ENCODE measurements at places on chromosomes 4 and X.

- no peak for DNase-seq
These were observed 78.6 kb downstream of the HAUS3 start for GRCh38 chr4:2163311-2163821.

DNA sequence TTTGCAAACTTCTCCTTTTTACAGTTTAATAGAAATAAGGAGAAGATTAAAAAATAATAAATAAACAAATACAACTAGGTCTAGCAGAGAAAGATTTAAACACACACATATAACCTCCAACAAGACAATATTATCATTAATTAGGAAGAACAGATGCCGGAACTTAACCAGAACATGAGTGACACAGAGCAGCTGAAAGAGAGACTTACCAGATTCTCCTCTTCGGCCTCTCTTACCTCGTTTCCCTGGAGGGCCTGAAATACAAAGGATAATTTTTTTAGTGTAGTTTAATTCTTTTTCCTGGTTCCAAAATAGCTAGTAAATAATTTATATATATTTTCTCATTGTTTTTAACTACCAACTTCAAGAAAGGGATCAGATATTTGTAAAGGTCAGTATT lies 252.5 kb downstream of the COL25A1 start:
- no peak for DNase-seq

DNA sequence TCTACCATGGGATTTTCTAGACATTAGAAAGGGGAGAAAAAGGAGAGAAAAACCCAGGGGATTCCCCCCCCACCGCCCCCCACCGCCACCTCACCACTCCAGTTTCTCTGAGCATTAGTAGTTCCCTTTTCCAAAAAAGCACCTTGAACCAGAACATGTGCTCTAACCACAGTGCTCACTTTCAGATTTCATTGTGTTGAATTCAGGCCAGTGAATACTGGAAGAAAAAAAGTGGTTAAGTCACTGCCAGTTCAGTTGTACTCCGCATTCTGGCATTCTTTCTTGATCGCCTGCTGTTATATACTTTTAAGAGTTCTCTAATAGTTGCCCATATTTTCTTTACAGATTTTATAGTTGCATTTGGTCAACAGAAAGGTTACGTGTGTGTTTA lies 40.9 kb downstream of the JADE3 start:
- no peak for DNase-seq

GRCh38 chrX:38085813-38086212 lies 79.5 kb downstream of the SYTL5 start:
- DNase-seq = no peak

GRCh38 chr4:176437756-176438155 lies 118.0 kb downstream of the SPCS3 start:
- DNase-seq = no peak

DNA sequence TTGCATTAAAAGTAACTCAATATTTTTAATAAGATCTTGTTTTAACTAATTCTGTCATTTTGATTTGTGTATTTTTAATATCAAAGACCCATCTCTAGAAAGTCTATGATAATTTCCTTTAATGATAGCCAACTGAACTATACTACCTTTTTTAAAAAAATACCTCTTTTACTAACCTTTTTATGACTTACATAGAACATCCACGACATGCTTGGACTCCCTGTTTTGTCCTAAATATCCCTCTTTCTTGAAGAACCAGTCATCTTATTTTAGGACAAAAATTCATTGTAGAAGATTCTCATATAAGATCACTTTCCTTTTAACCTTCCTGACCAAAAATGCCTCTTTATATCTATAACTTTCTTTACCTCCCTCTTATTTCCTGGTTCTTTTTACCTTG lies 76.8 kb upstream of the GC start:
- DNase-seq = no peak

DNA sequence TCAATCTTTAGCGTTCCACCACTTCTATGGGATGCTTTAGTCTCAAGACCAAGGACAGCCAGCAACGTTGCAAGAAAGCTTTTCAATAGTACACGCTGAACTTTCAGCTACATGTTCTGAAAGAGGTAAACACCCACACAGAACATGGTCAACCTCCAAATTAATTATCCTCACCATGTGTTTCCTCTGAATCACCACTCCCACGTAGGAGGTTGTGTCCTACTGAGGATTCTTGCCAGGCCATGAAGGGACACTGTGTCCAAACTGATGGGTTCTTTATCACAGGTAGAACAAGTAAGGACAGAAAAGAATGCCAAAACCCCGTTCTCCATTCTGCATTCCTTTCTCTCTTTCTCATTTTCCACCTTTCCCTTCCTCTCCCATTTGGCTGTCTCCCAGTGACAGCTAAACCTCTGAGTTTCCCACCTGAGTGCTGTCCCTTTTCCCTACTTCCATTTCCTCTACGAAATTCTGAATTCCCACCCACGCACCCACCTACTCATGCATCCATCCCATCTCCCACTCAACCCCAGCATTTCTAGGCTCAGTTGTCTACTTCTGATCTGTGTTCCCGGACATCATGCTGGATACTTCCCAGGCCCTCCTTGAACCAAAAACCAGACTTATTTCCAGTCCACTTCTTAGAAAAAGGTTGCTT lies 29.0 kb upstream of the GPM6B start:
- no peak for DNase-seq

GRCh38 chrX:45063319-45064095 lies 137.2 kb downstream of the DIPK2B start:
- DNase-seq = no peak

DNA sequence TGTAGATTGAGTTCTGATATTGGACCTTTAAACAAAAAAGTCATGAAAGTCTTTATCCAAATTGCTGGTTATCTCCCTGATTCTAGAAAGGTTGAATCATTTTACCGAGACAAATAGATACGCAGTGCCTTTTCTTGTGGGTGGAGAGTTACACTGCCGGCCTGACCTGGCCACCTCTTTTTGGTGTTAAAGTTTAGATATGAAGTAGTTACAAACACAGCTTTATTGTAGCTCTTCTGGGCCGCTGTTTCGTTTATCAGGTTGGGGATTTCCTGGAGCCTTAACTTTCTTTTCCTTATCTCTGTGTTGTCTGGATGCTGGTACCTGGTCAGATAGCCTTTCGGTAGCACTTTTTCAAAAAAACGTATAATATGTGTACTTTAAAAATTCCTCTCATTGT lies 31.0 kb downstream of the FNIP2 start:
- DNase-seq = no peak

- peak; percentile 13 for DNase-seq
These were observed 1.2 kb upstream of the TAPT1 start for GRCh38 chr4:16227462-16227868.

- DNase-seq = no peak
These were observed 26.9 kb downstream of the SLC2A9 start for GRCh38 chr4:9994246-9994847.

DNA sequence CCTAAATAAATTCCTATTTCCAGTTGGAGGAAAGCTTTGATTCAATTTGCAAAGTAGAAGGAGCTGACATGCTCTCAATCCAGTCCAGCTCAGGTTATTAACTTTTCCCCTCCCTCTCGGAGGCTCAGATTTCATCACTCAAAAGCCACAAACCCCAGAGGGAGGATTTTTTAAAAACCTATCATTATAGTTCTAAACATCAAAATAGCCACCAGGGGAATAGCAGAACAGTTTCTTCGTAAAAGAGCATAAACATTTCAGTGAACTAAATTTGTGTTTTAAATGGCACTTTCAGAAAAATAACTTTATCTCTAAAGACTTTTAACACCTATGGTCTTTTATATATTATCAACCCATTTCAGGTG lies 8.8 kb downstream of the GPRIN3 start:
- DNase-seq = peak; percentile 12

- DNase-seq = no peak
These were observed 190.5 kb upstream of the GALNTL6 start for GRCh38 chr4:171622729-171623128.

DNA sequence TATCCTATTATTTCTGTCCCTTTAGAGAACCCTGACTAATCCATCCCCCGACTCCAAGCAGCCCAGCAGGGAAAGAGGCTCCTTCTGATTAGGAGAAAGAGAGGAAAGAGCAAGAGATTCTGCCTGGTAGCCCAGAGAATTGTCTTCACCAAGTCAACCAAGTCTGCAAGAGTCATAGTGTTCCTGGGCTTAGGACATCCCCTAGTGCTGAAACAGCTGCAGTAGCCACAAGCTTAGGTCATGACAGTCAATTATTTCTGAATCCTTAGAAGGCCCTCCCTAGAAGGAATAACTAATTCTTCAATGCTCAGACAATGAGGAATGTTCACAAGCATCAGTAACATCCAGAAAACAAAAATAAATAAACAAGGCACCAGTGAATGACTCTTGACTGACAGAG lies 480.3 kb upstream of the GRIA3 start:
- DNase-seq = peak; percentile 21

DNA sequence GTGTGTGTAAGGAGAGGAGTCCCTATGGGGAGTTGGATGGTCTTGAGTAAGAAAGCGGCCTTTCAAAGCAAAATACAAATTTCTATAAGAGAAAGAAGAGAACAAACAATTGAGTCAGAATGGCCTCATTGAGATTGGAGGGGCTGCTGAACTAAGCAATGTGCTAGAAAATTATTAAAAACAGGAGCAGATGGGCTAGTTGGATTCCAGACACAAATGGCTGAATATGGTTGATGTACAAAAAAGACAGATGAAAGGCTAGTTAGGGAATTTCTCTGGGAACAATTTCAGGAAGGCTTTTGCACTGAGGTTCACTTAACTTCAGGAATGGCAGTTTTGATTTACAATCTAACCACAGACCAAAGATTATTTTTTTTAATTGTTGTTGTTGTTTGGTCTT lies 1806.8 kb upstream of the TENM3 start:
- DNase-seq = no peak

DNA sequence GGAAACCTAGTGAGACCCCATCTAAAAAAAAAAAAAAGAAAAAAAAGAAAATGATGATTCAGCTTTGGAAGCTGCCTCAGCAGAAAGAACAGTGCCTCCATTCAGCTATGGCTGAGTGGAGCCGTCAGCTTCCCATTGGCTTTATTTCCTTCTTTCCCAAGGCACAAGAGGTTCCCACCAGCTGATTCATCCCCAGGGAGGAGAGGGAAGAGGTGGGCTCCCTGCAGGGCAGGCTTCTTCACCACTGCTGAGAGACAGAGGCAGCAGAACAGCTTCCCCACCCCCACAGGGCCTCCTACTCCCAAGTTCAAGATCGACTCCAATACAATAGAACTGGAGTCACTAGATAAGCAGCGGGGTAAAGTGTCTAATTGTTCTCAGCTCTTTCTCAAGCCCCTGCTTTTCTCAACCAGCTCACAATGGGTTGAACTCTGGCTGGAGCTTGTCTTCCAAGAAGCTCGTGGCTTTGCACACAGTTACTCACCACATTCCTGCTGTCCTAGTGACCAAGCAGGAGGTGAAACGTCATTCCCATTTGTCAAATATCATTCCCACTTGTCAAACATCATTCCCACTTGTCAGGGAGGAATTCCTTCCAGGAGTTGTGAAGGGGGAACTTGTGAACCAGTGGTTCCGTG lies 47.8 kb downstream of the FHDC1 start:
- DNase-seq = peak; percentile 50

DNA sequence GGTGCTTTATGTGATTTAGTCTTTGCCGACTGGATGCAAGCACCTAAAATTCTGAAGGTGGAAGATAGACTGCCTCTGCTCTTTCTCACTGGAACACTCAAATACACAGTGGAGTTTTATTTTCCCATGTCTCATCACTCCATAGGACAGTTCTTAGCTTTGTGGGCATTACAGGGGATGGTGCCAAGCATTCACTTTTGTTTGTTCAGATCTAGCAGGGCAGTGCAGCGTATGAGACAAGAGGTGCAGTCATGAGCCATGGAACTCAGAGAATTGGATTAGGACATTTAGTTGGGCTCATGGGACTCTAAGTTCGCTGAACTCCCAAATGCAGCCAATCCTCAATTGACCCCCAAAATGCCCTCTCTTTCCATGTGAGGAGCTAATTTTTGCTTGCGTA lies 1136.9 kb upstream of the PRKX start:
- DNase-seq = no peak

- DNase-seq = no peak
These were observed 5.2 kb upstream of the IGBP1 start for GRCh38 chrX:70128071-70128470.

DNA sequence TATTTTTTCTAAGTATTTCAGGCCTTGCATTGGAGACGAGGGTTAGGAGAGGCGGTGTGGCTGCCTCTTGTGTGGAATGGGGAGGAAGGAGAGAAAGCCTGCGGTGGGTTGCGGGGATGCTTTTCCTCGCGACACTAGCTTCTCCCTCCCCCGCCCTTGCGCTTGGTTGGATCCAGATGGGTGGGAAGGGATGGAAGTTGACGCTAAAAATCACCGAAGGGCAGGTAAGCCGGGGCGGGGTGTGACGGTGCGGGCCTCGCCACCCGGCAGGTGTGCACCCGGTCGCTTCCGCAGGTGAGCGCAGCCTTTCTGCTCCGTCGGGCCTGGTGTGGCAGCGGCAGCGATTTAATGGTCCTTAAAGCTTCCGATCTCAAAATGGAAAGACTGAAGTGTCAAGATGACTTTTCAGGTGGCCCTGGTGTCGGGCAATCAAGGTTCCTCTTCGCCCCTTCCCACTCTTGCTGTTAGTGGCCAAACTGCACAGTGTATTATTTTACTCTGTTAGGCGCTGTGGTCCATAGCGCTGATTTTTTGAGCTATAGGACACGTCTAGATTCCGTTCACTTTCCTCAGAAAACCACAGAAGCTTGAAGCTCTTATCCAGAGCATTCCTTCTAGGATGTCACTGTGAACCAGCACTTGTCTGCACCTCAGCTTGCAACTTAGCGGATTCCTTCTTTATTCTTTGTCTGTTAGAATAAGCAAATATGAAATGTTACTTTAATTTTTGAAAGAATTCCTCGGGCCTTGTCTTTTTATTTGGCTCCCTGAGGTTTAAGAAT lies 765 bp downstream of the ENOPH1 start:
- DNase-seq = peak; percentile 45

DNA sequence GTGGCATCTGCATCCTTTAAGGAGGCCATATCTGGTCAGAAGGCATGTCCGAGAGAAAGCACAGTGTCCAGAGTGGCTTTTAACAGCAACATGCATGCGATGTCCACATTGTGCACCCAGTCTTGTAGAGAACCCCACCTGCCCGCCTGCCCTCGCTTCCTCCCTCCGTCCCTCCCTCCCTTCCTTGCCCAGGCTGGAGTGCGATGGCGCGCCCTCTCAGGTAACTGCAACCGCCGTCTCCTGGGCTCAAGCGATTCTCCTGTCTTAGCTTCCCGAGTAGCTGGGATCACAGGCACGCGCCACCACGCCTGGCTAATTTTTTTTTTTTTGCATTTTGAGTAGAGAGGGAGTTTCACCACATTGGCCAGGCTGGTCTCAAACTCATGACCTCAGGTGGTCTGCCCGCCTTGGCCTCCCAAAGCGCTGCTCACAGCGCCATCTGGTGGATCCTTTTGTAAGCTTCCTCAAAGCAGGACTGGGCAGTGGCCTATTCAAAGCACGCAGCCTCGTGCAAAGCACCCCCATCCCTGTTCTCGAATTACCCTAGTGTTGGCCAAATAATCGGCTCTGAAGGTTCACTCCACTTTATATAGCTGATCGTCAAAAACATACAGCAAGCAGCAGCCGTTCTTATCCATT lies 15.0 kb downstream of the BRCC3 start:
- peak; percentile 26 for DNase-seq

DNA sequence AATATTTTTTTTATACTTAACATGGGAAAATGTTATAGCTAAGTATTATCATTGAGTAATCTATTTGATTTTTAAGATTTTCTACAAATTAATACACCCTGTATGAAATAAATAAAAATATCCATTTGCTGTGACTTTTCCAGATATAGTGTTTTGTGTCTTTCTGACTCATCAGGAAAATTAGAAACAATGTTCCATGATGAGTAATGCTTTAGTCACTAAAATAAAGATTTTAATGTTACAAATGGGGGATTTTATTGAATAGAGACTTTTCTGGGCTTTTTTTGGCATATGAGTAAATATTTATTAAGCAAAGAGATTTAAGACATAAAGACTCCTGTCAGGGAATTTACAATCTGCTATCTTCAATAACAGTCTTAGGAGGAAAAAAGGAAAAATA lies 279.2 kb upstream of the NOCT start:
- DNase-seq = peak; percentile 37

Data from GM03348 (cell line).